ENCODE measurements at places on chromosomes 16 and 17. TPM values are rescaled to one million over a fixed set of nuclear protein-coding genes. Genes with fewer than 3 reads are reported as not detected.

OGFOD3 gene
- total RNA-seq, result 20.9 TPM

ARL5C gene
- total RNA-seq, result not detected

GFAP gene
- total RNA-seq, result 0.22 TPM

DNA sequence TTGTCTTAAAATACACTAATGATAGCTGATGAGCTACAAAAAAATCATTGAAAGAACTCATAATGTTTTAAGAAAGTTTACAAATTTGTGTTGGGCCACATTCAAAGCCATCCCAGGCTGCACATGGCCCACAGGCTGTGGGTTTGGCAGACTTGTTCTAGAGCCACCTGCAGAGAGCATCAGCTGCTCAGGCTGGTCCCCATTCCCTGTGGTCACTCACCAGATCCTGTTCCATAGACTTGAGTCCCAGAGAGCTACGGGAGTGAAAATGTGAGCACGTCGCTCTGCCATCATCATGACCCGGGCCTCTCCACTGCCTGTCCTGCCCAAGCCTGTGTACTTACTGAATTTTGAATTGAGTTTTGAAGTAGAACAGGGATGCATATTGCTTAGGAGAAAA is 6.9 kb downstream of the SLC26A11 start:
- no peak overlapping the region for H3K27ac ChIP-seq
- DNase-seq, result no peak
- no peak overlapping the region for H3K4me3 ChIP-seq
- no peaks in the 10 kb centered on the region for H3K27me3 ChIP-seq
- no peaks in the 10 kb centered on the region for H3K36me3 ChIP-seq

DNA sequence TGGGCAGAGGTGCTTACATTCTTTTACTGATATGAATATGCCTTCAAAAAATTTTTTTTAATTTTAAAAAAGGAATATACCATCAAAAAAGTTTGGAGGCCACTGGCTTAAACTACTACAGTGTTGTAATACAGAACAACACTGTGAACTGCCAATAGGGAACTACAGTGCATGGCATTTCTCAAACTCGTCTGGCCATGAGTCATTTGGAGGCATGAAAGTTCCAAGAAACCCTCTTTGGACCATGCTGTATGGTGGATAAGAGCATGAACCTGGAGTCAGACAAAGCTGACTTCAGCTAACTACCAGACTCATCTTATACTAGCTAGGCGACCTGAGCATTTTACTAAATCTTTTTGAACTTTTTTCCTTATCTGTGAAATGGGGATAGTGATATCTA is 9.2 kb upstream of the NF1 start:
- H3K27ac ChIP-seq, result no peak overlapping the region
- H3K27me3 ChIP-seq, result no peaks in the 10 kb centered on the region
- peak; percentile 60 for DNase-seq
- no peaks in the 10 kb centered on the region for H3K4me1 ChIP-seq
- no peaks in the 10 kb centered on the region for H3K36me3 ChIP-seq

DNA sequence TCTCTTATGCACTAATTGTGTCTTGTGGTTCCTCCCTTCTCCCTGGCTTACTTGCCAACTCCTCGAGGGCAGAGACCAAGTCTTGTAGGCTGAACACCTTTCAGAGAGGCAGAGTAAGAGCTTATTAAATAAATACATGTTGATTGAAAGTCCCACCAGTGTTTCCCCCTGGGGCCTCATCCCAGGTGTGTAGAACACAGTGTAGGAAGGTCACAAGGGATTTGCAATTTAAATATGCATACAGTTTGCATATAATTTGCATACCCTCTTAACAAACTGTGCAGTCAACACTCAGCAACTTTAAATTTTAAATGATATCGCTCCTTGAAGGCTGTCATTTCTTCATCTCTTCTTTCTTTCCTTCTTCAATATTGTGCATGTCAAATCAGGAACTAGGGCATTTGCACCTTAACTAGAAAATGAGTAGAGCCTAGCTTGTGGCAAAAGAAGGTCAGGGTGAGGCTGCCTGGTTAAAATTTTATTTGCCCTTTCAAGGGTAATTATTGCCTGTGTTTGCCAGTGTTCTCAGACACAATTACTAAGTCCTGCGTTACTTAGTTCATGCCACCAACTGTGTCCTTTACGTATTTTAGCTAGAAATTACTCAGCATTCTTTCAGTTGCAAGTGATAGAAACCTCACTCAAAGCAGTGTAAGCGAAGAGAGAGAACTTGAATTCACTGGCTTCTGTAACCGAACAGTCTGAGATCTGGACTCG is 465.7 kb downstream of the HAPSTR1 start:
- H3K4me3 ChIP-seq, result no peak overlapping the region
- DNase-seq, result no peak
- no peaks in the 10 kb centered on the region for H3K27me3 ChIP-seq
- H3K36me3 ChIP-seq, result no peaks in the 10 kb centered on the region

- no peaks in the 10 kb centered on the region for H3K36me3 ChIP-seq
- DNase-seq, result no peak
- H3K27ac ChIP-seq, result no peak overlapping the region
- H3K4me3 ChIP-seq, result no peak overlapping the region
Observed at GRCh38 chr16:19722269-19722952, 4.3 kb downstream of the IQCK start.

NDUFB10 gene
- total RNA-seq, result 149 TPM

KCTD19 gene
- total RNA-seq, result not detected

DNA sequence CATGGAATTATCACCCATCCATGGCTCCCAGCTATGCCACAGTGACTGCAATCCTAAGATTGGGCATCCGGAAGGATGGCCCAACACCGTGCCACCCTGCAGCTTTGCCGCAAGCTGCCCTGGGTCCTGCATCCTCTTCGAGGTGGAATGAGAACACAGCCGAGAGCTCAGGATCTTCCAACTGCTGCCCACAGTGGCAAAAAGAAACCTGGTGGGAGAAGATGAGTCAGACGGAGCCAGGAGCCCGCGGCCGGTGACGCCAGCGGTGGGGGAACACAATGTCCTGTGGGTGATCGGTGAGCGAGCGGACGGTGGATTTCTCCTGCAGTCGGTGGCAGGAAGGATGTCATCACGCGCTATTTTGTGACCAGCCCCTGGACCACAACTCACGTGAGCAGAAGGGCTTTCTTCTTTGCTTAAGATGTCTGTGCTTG is 20.1 kb downstream of the CD7 start:
- peak; percentile 80 for DNase-seq
- H3K4me1 ChIP-seq, result peaks cover 28% of the 10 kb centered on the region
- no peaks in the 10 kb centered on the region for H3K27me3 ChIP-seq
- peak overlapping the region; percentile 58 for H3K4me3 ChIP-seq

DNA sequence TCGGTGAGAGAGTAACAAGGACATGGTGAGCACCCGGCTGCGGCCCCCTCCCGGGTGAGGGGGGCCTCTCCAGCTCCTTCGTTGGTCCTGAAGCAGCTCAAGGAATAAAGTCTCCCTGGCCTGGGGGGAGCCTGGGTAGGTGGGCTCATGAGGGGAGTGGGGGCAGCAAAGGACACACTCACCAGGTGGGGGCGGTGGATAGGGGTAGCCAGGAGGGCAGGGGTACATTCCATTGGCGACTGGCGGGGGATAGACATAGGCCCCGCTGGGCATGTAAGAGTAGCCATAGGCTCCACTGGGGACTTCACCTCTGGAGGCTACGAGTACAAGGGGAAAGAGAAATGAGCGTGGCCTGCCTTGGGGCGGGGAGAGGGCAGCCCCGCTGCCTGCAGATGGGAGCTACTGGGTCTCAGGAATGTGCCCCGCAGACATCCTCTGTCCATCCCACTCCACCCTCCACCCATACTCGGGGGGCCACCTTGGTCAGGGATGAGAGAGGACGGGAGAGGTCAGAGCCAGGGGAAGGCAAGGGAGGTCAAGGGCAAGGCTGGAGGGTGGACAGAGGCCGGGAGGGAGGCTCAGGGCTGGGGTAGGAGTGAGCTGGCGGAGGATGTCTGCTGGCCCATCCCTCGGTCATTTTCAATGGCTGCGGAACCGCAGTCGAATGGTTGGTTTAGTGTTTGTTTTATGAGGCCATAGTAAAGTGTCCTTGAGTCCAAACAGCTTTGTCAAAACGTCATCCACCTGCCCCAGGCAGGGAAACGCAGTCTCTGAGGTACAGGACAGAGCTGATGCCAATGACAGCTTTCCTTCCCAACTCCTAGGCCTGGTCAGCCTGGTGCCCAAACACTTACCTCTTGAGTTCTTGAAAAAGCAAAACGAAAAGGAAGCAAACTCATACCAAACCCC is 3.7 kb upstream of the UNC13D start:
- no peak overlapping the region for H3K27ac ChIP-seq
- DNase-seq, result no peak
- H3K27me3 ChIP-seq, result no peaks in the 10 kb centered on the region

NME2 gene
- total RNA-seq, result 799 TPM

DNA sequence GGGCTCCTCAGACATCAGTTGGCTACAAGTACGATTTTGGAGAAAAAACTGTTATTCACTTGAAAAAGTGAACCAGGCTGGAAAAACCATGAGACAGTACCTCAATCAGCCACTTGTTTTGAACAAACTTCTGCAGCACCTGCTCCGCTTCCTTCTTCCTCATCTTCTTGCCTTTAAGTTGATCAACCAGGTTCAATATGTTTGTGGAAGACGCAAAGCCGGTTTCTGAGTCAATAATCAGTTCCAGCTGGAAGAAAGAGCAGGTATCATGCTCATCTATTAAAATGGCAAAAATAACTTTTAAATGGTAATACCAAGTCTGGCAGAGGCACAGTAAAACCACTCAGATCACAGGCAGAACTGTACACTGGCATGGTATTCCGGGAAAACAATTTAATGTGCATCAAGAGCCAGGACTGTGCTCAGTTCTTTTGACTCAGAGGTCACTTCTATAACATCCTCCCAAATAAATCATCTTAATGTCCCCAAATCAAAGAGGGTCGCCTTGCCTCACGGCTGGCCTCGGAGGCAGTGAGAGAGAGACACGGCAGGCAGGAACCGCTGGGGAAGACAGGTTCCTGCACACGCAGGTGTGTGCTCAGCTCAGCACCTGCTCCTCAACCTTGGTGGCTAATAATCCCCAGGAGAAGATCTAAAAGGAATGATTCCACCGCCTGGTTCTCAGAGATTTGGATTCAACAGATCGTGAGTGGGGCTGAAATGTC is 29.7 kb downstream of the KDM8 start:
- no peak overlapping the region for H3K4me3 ChIP-seq
- H3K36me3 ChIP-seq, result no peaks in the 10 kb centered on the region
- H3K4me1 ChIP-seq, result peaks cover 29% of the 10 kb centered on the region
- no peaks in the 10 kb centered on the region for H3K27me3 ChIP-seq
- no peak for DNase-seq

DNA sequence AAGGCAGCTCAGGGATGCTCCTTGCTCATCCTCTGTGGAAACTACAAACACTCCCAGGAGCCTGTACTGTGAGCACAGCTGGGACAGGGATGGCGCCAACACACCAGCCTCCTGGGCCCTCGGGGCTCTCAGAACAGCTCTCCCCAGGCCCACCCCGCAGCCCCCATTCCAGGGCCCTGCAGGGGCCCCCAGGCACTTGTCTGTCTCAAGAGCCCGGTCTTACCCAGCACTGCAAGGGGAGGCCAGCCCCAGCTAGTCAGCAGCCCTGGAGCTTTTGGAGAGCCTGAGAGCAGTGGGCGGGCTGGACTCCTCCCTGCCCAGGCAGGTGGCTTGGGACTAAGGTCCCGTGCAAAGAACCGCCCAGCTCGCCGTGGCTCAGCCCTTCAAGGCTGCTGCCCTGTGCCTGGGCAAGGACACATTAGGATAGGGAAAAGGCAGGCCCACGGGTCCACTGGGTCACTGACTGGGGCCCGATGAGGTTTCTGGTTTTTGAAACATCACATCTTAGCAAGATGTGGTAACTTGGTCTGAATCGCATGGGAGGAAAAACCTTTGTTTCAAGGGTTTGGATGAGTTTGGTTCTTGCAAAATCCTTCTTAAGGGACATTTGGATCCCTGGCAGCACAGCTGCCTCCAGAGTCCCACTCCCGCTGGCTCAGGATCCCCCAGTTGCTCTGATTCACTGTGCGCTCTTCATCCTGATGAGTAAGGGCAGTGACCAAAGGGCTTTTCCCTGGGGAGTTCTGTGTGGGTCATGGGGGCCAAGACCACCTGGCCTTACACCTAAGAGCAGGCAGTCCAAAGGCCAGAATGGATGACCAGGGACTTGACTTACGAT is 2.8 kb downstream of the DNASE1L2 start:
- no peaks in the 10 kb centered on the region for H3K36me3 ChIP-seq
- H3K27ac ChIP-seq, result no peak overlapping the region
- no peak overlapping the region for H3K4me3 ChIP-seq
- DNase-seq, result no peak

HOXB4 gene
- not detected for total RNA-seq

GRCh38 chr16:67111951-67112444 is 2.3 kb downstream of the PHAF1 start:
- no peak overlapping the region for H3K4me3 ChIP-seq
- no peak overlapping the region for H3K27ac ChIP-seq
- no peak for DNase-seq
- H3K27me3 ChIP-seq, result no peaks in the 10 kb centered on the region
- peaks cover 26% of the 10 kb centered on the region for H3K4me1 ChIP-seq

- H3K27me3 ChIP-seq, result no peaks in the 10 kb centered on the region
- H3K27ac ChIP-seq, result no peak overlapping the region
- H3K36me3 ChIP-seq, result no peaks in the 10 kb centered on the region
- H3K4me3 ChIP-seq, result no peak overlapping the region
- no peaks in the 10 kb centered on the region for H3K4me1 ChIP-seq
Observed at GRCh38 chr17:30961209-30962188, 9.3 kb upstream of the RNF135 start.

VAT1L gene
- total RNA-seq, result 3.3 TPM

GRCh38 chr17:28901866-28902818 is 737 bp downstream of the DHRS13 start:
- H3K4me3 ChIP-seq, result peak overlapping the region; percentile 64
- no peaks in the 10 kb centered on the region for H3K27me3 ChIP-seq
- H3K27ac ChIP-seq, result no peak overlapping the region
- DNase-seq, result no peak

RTN4RL1 gene
- total RNA-seq, result 0.77 TPM

- H3K27me3 ChIP-seq, result no peaks in the 10 kb centered on the region
- no peak for DNase-seq
- H3K4me1 ChIP-seq, result no peaks in the 10 kb centered on the region
- no peak overlapping the region for H3K27ac ChIP-seq
- peaks cover 38% of the 10 kb centered on the region for H3K36me3 ChIP-seq
Observed at GRCh38 chr17:62597920-62598319, 29.6 kb upstream of the MRC2 start.

DNA sequence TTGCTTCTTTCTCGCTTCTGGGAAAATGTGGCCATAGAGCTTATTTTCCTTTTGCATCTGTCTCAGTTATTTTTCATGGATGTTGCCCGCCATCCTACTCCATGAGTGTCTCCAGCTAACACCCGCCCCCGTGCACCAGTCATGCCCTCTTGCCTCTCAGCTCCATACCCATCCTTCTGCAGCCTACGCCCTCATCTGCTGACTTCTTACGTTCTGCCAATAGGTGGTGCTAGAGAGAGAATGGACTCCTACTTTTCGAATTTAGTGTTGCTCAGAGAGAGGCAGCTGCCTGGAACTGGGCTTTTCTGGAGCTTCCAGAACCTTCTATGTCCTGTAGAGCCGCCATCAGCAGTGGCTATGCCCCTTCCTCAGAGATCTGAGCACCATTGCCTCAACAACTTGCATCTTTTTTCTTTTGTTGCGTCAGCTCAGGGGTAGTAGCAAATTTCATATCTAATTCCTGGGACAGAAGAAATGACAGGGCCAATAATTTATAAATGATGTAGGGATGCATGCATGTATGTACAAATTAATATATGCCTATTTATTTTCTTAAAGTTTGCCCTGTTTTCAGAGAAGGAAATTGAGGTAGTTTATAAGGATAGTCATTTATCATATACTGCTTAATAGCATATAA is 119.7 kb upstream of the MYOCD start:
- H3K4me1 ChIP-seq, result no peaks in the 10 kb centered on the region
- H3K27ac ChIP-seq, result no peak overlapping the region
- H3K4me3 ChIP-seq, result no peak overlapping the region
- DNase-seq, result peak; percentile 26
- H3K27me3 ChIP-seq, result no peaks in the 10 kb centered on the region

Measured in astrocyte (in vitro differentiated cells and primary cell).